T-helper 2 cell (primary cell): ENCODE measurements at places on chromosomes 3 and 15.
A peak's percentile ranks its signal among the peaks of the same experiment; 100 is the strongest.

GRCh38 chr3:66809595-66809958, 188.5 kb upstream of the KBTBD8 start:
- no peak for DNase-seq

GRCh38 chr15:73375012-73375411, 6.3 kb upstream of the HCN4 start:
- no peak for DNase-seq

DNA sequence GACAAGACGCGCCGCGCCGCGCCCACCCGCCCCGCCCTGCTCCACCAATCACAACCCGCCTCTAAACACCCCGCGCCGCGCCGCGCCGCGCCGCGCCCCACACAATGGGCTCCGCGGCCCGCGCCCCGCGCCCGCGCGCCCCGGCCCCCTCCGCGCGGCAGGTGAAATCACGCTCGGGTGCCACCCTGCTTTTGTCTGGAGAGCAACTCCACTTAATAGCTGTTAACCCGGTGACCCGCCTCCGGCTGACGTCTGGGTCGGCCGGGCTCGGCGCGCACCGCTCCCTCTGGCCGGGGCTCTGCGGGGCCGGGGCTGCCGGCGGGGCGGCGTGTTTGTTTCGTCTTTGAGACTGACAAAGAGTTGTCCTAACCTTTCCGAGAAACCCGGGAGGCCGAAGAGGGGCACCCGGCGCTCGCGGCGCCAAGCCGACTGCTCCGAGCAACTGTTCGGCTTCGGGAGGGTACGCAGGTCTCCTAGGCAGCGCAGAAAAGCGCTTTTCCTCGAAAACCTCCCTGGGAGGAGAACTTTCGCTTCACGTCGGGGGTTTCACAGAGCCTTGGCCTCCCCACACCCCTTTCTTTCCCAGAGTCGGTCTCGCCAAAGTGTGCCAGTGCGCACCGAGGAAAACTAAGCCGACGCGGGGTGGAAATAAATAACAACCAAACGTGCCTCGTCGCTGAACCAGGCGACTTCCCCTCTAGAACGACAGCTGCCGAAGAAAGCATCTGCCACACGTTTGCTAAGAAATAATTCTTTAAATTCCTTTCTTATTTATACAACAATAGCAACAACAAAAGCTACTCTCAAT, 518.4 kb downstream of the FOXP1 start:
- DNase-seq: peak; percentile 56

DNA sequence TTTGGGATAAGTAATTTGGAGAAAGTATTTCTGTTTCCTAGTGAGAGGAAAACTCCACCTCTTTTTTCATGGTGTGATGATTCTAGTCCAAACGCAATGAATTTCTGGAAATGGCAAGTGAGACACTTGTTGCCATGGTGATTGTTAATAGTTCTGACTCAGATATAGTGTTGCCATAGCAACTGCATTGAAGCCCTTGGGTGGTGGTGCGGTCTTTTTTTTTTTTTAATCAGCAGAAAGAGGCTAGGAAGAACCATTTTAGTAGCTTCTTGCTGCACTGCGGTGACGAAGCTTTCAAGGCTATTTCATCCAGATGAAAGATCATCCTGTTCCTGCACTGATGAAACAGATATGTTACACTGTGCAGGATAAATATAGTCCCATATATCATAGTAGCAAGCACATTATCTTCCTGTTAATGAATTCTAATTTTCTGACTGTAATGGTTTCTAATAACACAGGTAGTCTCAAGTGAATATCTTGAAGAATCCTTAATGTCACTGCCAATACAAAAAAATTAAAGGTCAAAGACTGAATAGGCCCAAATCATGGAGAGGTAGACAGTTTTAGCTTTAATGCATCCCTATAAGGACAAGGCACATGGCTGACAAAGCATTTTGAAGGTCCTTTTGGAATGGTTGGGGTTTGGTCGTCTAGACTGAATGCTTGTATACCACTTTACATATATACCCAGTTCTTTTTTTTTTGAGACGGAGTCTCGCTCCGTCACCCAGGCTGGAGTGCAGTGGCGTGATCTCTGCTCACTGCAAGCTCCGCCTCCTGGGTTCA, 125.1 kb upstream of the ZBTB20 start:
- no peak for DNase-seq

GRCh38 chr3:27713435-27714145, 8.5 kb downstream of the EOMES start:
- no peak for DNase-seq

DNA sequence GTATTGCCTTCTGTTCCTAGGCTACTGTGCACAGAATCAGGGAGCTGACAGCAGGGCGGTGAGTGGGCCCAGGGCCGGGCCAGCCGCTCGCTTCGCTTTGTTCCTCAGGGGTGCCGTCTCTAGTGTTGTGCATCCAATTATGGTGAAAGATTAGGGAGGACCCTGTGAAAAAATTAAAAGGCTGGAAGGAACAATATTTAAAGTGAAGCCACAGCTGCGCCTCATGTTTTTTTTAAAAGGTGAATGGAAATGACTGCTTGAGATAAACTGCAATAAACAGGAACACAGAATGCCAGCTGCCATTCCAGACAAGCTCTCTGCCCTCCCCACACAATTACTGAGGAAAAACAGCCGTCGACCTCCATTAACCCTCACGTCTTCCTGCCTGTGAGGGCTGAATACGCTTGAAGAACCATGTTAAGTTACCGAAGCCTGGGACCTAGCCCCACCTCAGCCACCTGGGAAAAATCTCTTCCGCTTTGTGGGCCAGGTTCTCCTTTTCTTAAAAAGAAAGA, 132.0 kb upstream of the IL12A start:
- DNase-seq: no peak

DNA sequence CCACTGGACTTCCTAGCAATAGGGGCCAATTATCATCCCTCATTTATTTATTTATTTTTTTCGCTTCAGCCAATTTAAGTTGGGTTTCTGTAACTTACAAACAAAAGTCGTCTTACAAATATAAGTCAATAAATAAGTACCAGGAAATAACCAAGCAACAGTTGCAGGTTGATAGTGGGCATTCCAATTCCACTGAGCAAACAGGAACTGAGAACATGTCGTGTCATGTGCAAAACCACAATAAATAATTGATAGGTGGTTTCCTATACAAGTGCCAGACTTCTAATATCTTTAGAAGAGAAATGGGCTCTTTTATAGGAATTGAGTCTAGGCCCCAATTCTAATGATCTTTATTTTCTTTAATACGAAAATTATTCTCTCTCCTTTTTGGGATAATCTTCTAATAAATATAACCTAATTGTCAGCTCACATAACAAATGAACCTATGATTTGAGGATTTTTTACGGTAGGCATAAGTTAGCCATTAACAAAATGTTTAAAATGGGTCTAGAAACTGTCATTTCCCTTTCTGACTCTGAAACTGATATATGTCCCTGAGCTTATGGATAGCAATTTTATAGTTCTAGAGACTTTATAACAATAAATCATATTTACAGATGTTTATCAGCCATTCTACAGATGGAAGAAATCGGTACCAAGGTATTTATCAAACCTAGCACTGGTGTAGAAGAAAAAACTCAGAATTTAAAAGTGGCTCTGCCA, 571.8 kb downstream of the FOXP1 start:
- DNase-seq: no peak

- DNase-seq: no peak
Observed at GRCh38 chr3:42961633-42962032, 17.5 kb upstream of the GASK1A start.

DNA sequence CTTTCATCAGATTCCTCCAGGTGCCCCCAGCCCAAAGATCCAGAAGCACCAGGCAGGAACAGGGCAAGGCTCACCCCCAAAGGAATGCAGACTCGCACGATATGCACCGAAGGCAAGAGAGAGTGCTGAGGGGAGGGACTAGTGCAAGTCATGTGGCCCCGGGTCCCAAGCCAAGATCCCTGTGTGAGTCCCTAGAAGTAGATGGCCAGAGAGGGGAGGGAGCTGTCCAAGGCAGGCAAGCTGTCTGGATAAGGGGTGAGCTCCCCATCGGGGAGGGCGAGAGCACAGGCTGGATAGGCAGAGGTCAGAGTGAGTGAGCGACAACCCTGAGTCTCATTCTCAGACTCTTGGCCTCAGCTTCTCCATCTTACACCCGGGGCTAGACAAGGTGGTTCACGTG, 171.5 kb upstream of the LINGO1 start:
- no peak for DNase-seq

DNA sequence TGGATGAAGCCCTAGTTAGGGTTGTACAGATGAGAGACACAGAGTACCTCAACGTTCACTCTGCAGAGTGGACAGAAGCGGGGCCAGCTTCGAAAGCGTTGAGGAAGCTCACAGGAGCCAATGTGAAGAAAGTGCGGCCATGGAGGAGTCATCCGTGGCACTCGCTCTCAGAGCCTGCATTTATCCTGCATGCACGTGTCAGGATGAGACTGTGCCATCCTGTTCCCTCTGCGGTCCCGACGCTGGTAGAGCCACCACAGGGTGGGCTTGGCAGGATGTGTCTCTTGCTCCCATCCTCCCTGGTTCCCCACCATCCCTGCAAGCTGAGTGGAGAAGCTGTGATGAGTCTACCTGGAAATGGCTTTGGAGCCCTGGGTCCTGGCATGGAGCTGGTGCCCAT, 39.3 kb downstream of the KLHL25 start:
- DNase-seq: no peak

DNA sequence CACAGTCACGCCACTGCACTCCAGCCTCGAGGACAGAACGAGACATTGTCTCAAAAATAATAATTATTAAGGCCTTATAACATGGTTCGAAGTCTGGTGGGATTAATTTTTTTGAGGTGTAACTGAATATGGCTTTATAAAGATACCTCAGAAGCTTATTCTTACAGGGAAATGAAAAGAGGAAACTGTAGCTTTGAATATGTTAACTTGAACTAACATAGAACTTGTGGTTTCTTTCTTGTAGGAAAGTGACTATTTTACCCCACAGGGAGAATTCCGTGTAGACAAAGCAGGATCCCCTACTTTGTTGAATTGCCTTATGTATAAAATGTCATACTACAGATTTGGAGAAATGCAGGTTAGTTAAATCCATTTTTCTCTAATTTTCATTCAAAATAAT, 96.3 kb downstream of the STT3B start:
- DNase-seq: no peak

- DNase-seq: no peak
Observed at GRCh38 chr15:38608682-38609081, 44.1 kb upstream of the RASGRP1 start.
